Chondrocyte (in vitro differentiated cells): ENCODE measurements at places on chromosomes 13 and 19. TPM values are rescaled to one million over a fixed set of nuclear protein-coding genes. Genes with fewer than 3 reads are reported as not detected.

- no peak overlapping the region for H3K4me3 ChIP-seq
- no peak overlapping the region for H3K27ac ChIP-seq
- peaks cover 4% of the 10 kb centered on the region for H3K4me1 ChIP-seq
- DNase-seq = no peak
- H3K27me3 ChIP-seq = no peaks in the 10 kb centered on the region
- peaks cover 6% of the 10 kb centered on the region for H3K36me3 ChIP-seq
These were observed 633.5 kb downstream of the SLITRK1 start for GRCh38 chr13:83248751-83249150.

SYDE1 gene
- 49.3 to 98.0 TPM (median 96.3 TPM) in 3 replicates for total RNA-seq

DNA sequence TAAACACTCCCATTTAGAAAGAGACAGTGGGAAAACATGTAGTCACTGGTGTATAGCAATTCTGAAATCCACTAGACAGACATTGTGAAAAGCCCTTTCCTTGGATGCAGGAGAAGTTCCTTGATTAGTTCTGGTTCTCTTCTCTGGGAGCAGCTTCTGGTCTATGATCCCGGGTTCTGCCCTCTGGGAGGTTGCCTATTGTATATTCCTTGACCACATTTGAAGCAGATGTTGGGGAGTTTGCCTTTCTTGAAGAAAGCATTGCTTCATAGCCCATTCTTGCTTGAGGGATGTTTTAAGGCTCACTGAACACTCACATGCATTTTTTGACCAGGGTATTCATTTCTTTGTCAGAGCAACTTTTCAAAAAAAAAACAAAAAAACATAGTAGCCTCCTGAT is 211.9 kb downstream of the NDFIP2 start:
- no peaks in the 10 kb centered on the region for H3K4me1 ChIP-seq
- no peak overlapping the region for H3K27ac ChIP-seq
- no peaks in the 10 kb centered on the region for H3K36me3 ChIP-seq
- H3K27me3 ChIP-seq = no peaks in the 10 kb centered on the region
- DNase-seq = no peak

- H3K4me1 ChIP-seq = peaks cover 17% of the 10 kb centered on the region
- H3K27me3 ChIP-seq = no peaks in the 10 kb centered on the region
- DNase-seq = no peak
- H3K27ac ChIP-seq = peak overlapping the region; percentile 15
- H3K36me3 ChIP-seq = peaks cover 35% of the 10 kb centered on the region
These were observed 24.3 kb downstream of the ERCC5 start for GRCh38 chr13:102869948-102870676.

- peaks cover 9% of the 10 kb centered on the region for H3K4me1 ChIP-seq
- no peak for DNase-seq
- no peak overlapping the region for H3K4me3 ChIP-seq
- H3K27ac ChIP-seq = no peak overlapping the region
- H3K27me3 ChIP-seq = peaks cover 2% of the 10 kb centered on the region
- no peaks in the 10 kb centered on the region for H3K36me3 ChIP-seq
These were observed 1.8 kb downstream of the CPB2 start for GRCh38 chr13:46103037-46103436.

TMEM238 gene
- 0.59 to 1.0 TPM (median 0.85 TPM) in 3 replicates for total RNA-seq

- no peaks in the 10 kb centered on the region for H3K27me3 ChIP-seq
- no peaks in the 10 kb centered on the region for H3K36me3 ChIP-seq
- H3K4me1 ChIP-seq = no peaks in the 10 kb centered on the region
- DNase-seq = no peak
- no peak overlapping the region for H3K27ac ChIP-seq
These were observed 1363.5 kb upstream of the PCDH20 start for GRCh38 chr13:62779161-62779560.

DNA sequence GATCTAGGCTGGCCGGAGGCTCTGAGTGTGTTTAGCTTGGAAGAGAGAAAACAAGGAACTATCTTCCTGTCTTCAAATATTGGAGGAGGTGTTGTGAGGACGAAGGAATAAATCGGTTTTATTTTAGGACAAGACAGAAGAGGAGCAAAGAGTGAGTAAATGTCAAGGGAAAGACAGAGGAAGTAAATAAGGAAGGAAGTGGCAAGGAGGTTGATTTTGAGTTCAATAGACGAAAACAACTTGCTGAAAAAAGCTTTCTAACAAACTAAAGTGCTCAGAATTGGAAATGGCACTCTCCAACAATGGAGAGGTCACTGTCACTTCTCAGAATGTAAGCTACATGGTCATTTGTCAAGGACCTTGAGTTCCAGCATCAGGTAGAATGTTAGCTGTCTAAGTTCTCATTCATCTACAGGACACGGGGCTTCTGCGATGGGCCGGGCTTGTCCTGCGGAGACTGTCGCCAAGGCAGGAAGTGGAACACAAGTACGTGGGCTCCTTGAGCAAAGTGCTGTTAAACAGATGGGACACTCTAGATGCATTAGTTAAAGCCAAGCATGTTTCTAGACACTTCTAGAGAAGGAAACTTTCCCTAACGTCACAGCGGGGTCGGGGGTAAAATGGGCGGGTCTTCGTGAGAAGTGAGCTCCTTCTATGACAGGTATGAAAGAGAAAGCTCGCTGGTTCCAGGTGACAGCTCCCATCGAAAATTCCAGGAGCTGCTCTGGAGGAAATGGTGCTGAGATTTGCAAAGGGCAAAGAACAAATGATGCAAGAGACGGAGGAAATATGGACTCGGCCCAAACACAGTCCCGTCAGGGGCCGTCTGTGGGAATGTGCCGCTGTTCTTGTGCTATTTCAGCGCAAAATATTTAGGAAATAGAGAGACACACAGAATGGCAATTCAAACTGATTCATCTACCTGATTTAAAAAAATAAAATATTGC is 103.9 kb upstream of the UBL3 start:
- H3K27me3 ChIP-seq = peaks cover 28% of the 10 kb centered on the region
- H3K4me3 ChIP-seq = no peak overlapping the region
- H3K27ac ChIP-seq = no peak overlapping the region
- no peak for DNase-seq
- peaks cover 12% of the 10 kb centered on the region for H3K4me1 ChIP-seq

GRCh38 chr13:65725006-65725405 is 1505.1 kb downstream of the PCDH9 start:
- DNase-seq = no peak
- H3K27me3 ChIP-seq = no peaks in the 10 kb centered on the region
- H3K36me3 ChIP-seq = no peaks in the 10 kb centered on the region
- peaks cover 15% of the 10 kb centered on the region for H3K4me1 ChIP-seq
- no peak overlapping the region for H3K4me3 ChIP-seq

CGB3 gene
- not detected in 3 replicates for total RNA-seq

- DNase-seq = no peak
- H3K36me3 ChIP-seq = peaks cover 11% of the 10 kb centered on the region
- H3K27me3 ChIP-seq = no peaks in the 10 kb centered on the region
- H3K27ac ChIP-seq = no peak overlapping the region
- H3K4me3 ChIP-seq = no peak overlapping the region
These were observed 11.6 kb upstream of the ZNF431 start for GRCh38 chr19:21130097-21130775.

GSX1 gene
- not detected in 3 replicates for total RNA-seq

- no peaks in the 10 kb centered on the region for H3K36me3 ChIP-seq
- no peak for DNase-seq
- H3K4me1 ChIP-seq = peaks cover 36% of the 10 kb centered on the region
- no peak overlapping the region for H3K27ac ChIP-seq
These were observed 35.3 kb downstream of the RGCC start for GRCh38 chr13:41492432-41493260.

ACP5 gene
- 0.45 TPM in 1 of 3 replicates, not detected in the others for total RNA-seq

GRCh38 chr13:110328573-110328972 is 21.5 kb downstream of the COL4A2 start:
- no peak overlapping the region for H3K4me3 ChIP-seq
- peak overlapping the region; percentile 98 for H3K27ac ChIP-seq
- DNase-seq = no peak
- peaks cover 35% of the 10 kb centered on the region for H3K36me3 ChIP-seq
- peaks cover 100% of the 10 kb centered on the region for H3K4me1 ChIP-seq
- no peaks in the 10 kb centered on the region for H3K27me3 ChIP-seq

DNA sequence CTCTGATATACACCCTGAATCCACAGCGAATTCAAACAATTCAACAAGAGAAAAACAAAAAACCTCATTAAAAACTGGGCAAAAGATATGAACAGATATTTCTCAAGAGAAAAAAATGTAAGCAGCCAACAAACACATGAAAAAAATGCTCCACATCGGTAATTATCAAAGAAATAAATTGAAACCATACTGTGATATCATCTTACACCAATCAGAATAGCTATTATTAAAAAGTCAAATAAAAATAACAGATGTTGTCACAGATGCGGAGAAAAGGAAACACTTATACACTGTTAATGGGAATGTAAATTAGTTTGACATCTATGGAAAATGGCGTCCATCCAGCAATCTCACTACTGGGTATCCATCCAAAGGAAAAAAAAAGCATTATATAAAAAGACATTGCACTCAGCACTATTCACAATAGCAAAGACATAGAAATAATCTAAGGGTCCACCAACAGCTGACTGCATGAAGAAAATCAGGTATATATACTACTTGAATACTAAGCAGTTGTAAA is 1495.0 kb upstream of the PCDH20 start:
- no peak for DNase-seq
- no peak overlapping the region for H3K4me3 ChIP-seq
- H3K36me3 ChIP-seq = no peaks in the 10 kb centered on the region
- no peak overlapping the region for H3K27ac ChIP-seq

GRCh38 chr13:44331446-44331845 is 42.2 kb upstream of the SERP2 start:
- no peaks in the 10 kb centered on the region for H3K27me3 ChIP-seq
- no peaks in the 10 kb centered on the region for H3K36me3 ChIP-seq
- peak overlapping the region; percentile 81 for H3K27ac ChIP-seq
- no peak overlapping the region for H3K4me3 ChIP-seq
- peaks cover 26% of the 10 kb centered on the region for H3K4me1 ChIP-seq
- DNase-seq = no peak

GRCh38 chr13:54637366-54637765 is 1608.8 kb downstream of the OLFM4 start:
- no peak overlapping the region for H3K4me3 ChIP-seq
- H3K36me3 ChIP-seq = no peaks in the 10 kb centered on the region
- no peaks in the 10 kb centered on the region for H3K27me3 ChIP-seq
- no peak overlapping the region for H3K27ac ChIP-seq
- no peak for DNase-seq

GNG7 gene
- 1.9 to 3.6 TPM (median 2.5 TPM) in 3 replicates for total RNA-seq

DNA sequence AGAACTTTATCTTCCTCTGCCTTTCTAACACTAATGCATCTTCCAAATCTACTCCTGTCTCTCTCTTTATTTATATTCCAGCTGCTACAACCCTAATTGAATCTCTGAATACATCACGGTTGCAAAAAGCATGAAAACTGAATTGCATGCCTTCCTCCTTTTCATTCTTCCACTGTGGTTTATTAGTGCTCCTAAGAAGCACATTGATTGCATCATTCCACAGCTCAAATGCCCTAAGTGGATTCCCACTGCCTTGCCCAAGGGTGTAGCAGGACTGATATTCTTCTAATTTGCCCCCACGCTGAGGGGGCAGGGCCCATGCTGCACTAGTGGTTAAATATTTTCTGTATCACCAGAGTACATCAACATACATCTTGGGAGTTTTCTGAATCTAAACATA is 640.8 kb downstream of the EFNB2 start:
- H3K4me3 ChIP-seq = no peak overlapping the region
- peaks cover 4% of the 10 kb centered on the region for H3K4me1 ChIP-seq
- no peaks in the 10 kb centered on the region for H3K27me3 ChIP-seq
- DNase-seq = no peak
- no peak overlapping the region for H3K27ac ChIP-seq

DNA sequence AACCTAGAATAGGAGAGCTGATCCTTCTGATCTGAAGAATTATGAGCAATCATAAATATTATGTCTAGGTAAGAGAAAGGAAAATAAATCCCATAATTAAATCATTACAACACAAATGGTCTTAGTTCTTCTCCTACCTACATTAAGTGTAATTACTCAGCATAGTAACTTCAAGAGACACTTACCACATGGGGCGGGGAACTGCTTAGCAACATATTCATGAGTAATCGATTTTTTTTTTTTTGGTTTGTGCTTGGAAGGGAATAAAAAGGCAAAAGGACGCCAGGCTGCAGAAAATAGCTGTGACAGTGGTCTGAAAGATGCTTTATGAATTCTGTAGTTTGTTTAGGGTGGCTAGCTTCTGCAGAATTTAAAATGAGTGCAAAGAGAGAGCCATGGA is 103.3 kb upstream of the HTR2A start:
- no peaks in the 10 kb centered on the region for H3K36me3 ChIP-seq
- H3K27me3 ChIP-seq = peaks cover 19% of the 10 kb centered on the region
- H3K4me1 ChIP-seq = no peaks in the 10 kb centered on the region
- no peak overlapping the region for H3K4me3 ChIP-seq
- no peak for DNase-seq
- no peak overlapping the region for H3K27ac ChIP-seq

FAM216B gene
- total RNA-seq = not detected in 3 replicates

DNA sequence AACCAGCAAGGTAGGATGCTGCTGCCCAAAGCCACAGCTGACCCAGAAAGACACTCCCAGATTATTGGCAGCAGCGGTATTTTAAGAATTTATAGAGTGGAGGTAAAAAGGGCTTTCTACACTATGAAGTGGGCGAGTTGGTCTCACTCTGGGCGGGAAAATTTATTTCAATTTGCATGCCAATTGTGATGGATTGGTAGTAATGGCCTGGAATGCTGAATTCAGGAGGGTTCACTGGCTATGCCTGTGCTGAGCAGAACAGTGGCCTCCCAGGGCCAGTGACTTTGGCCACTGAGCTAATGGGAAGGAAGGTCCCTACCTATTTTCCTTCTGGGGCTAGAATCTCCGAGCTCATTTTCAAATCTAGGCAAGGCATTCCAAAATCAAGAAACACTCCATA is 243.5 kb downstream of the TSHZ3 start:
- no peaks in the 10 kb centered on the region for H3K36me3 ChIP-seq
- H3K27ac ChIP-seq = no peak overlapping the region
- no peak overlapping the region for H3K4me3 ChIP-seq
- H3K4me1 ChIP-seq = peaks cover 6% of the 10 kb centered on the region

DLL3 gene
- total RNA-seq = 0.92 to 1.3 TPM (median 1.00 TPM) in 3 replicates

- H3K4me1 ChIP-seq = no peaks in the 10 kb centered on the region
- DNase-seq = no peak
- H3K27ac ChIP-seq = no peak overlapping the region
- no peak overlapping the region for H3K4me3 ChIP-seq
- H3K27me3 ChIP-seq = no peaks in the 10 kb centered on the region
These were observed 869.4 kb downstream of the PCDH17 start for GRCh38 chr13:58500938-58501337.

RAB3D gene
- 2.1 to 8.9 TPM (median 8.1 TPM) in 3 replicates for total RNA-seq

GRCh38 chr13:38662362-38662761 is 24.5 kb upstream of the FREM2 start:
- peaks cover 3% of the 10 kb centered on the region for H3K27me3 ChIP-seq
- no peak overlapping the region for H3K27ac ChIP-seq
- no peak overlapping the region for H3K4me3 ChIP-seq
- peaks cover 7% of the 10 kb centered on the region for H3K4me1 ChIP-seq

SULT2A1 gene
- not detected in 3 replicates for total RNA-seq

GRCh38 chr13:104477261-104477660 is 1411.0 kb upstream of the SLC10A2 start:
- H3K4me3 ChIP-seq = no peak overlapping the region
- H3K27ac ChIP-seq = no peak overlapping the region
- H3K27me3 ChIP-seq = no peaks in the 10 kb centered on the region
- DNase-seq = no peak
- H3K4me1 ChIP-seq = no peaks in the 10 kb centered on the region
